ENCODE measurements at places on chromosomes 7 and 10.

- DNase-seq: peak; percentile 90
These were observed 66.7 kb downstream of the ST7 start for GRCh38 chr7:117019786-117020590.

- no peak for DNase-seq
These were observed 60.9 kb downstream of the LRMDA start for GRCh38 chr10:75492173-75492925.

GRCh38 chr10:111338035-111338434 is 261.2 kb downstream of the ADRA2A start:
- DNase-seq: no peak

- DNase-seq: no peak
These were observed 32.6 kb upstream of the TECTB start for GRCh38 chr10:112250555-112250954.

- DNase-seq: no peak
These were observed 16.4 kb downstream of the ZNF487 start for GRCh38 chr10:43453266-43453831.

GRCh38 chr7:138665669-138666140 is 35.5 kb downstream of the SVOPL start:
- DNase-seq: no peak

- DNase-seq: no peak
These were observed 17.1 kb downstream of the ARHGAP22 start for GRCh38 chr10:48587819-48588218.

DNA sequence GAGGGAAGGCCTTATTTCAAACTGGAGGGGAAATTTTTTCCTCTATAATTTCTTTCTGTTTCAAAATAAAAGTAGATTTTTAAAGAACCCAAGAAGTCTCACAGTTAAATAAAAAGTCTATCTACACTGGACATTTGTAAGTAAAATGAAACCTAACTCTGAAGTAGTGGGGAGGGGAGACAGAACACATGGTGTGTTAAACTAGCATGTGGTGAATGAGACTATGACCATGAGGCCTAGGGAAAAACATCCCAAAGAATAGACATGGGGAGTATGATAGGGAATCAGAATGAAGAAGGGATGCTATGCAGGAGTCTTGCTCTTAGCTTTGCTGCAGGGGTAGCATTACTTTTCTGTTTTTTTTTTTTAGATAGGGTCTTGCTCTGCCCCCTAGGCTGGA is 1061.3 kb upstream of the LRRTM3 start:
- DNase-seq: no peak

DNA sequence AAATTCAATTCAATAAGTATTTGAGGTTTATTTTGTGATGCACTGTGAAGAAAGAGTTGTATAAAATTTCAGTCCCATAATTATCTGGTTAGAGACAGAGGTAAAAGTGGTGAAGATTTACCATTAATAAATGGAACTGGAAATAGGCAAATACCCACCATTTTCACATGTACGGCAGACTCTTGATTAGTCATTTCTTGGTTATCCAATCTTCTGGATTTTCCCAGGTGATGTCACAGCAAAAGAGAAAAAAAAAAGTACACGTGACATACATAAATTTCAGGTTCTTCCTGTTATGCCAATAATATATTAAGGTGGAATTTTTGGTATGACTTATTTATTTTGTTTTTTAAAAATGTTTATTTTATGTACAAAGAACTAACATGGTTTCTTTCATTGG is 26.8 kb downstream of the NT5C3A start:
- no peak for DNase-seq

DNA sequence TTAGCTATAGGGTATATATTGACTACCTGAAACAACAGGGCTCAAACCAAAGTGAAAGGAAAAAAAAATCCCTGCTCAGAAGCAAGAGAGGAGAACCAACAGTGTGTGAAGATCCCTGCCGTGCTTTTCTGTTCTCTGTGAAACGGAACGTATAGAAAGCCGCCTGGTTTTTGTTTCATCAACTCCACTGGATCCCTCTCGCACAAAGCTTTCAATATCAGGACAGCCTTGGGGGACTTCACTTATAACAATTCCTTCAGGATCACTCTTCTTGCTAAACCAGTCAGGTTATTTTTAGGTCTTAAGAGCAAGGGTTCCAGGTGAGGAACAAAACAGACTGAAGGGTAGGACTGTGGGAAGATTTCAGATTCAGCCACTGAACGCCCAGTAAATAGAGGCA is 151.1 kb upstream of the CACNA2D1 start:
- no peak for DNase-seq

DNA sequence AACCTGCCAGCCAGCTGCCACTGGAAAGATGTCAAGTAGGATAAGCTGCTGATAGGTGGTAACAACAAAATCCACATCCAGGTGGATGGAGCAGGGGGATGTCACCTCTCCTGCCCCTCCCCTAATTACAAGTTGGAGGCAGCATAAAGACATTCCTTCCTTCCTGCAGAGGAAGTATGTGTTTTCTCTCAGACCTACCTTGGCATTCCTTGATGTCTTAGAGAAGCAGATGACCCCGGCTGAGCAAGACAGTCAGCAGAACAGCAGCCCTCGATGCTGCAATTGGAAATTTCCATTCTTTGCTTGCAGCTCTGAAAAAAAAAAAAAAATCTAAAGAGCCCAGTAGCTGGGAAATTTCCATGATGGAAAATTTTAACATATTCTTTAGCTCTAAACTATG is 137.5 kb upstream of the MKLN1 start:
- no peak for DNase-seq

DNA sequence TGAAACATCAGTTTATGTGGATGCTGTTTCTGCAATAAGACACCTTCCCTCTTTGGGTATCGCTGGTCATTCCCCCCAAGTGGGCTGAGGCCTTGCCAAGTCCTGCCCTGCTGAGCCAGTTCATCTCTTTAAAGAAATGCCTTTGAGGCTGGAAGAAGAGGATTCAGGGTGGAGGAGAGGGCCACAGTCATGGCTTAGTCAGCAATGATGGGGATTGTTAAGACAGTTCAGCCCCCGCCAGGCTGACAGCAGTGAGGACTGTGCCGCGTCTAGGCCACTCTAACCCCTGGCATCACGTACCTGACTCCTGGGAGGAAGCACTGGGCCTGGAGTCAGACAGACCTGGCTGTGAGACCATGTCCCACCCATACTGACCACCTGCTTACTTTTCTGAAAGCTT is 48.3 kb downstream of the PNLIPRP2 start:
- DNase-seq: no peak

DNA sequence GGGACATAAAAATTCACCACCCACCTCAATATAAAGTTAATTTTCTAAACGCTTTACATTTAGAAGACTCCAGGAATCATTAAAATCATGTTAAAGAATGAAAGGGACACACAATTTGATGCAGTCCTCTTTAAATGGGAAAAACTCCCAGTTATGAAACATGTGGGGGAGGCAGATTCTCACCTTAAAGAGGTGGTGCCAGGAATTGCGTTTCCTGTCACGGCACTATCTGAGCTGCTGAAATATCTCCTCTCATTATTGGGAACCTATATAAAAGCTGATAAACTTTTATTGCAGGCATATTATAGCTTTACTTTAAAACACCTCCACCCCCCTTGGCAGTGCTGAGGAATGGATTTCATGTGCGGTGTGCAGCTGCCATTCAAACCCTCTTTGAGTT is 94.8 kb upstream of the SORCS3 start:
- DNase-seq: no peak

DNA sequence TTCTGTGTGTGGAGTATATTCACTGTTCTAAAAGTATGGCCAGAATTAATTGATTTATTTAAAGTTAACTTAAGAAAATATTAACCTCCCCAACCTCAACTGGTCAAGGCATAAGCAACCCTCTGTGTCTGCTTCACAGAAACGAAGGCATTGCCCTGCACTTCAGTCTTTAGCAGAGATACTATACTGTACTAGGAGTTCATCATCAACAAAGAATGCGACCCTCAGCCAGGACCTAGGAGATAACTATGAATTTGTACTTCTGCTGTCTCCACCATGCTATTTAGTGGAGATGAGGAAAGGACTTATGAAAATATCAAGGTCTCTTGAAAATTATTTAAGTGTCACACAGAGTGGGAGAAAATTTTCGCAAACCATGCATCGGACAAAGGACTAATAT is 35.7 kb upstream of the SEMA3D start:
- no peak for DNase-seq

DNA sequence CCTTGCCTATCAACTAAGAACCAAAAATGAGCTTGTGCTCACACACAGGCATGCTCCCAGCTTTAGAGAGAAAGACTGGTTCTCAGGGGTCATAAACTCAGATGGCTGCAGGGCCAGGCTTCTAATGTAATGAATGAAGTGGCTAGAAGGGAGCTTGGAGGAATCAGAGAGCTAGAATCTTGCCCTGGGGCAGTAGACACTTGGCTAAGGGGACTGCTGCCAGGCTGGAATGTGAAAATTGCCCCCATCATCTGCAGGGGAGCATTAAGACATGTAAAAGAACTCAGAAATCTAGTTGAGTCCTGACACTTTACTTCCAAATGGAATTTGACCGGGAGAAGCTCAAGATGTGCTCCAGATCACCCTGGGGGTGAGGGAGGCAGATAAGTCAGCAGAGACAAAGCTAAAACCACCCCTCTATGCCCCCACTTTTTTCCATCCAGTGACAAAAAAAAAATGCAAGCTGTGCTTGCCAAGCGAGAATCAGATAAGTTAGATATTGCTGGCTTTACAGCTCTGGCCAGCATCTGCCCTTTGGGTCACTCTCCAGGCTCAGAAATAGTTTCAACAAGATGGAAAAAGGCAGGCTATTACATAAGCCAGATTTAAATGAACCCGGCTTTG is 2.3 kb upstream of the SLC16A9 start:
- DNase-seq: no peak

- no peak for DNase-seq
These were observed 55.9 kb upstream of the SEMA3A start for GRCh38 chr7:84250452-84250851.

Data from femur (tissue), 1 donor.